ENCODE measurements at places on chromosomes 1 and 21.

GRCh38 chr1:36725151-36725550 lies 242.4 kb upstream of the CSF3R start:
- no peak for DNase-seq

GRCh38 chr1:41322835-41323234 lies 38.4 kb upstream of the FOXO6 start:
- no peak for DNase-seq

DNA sequence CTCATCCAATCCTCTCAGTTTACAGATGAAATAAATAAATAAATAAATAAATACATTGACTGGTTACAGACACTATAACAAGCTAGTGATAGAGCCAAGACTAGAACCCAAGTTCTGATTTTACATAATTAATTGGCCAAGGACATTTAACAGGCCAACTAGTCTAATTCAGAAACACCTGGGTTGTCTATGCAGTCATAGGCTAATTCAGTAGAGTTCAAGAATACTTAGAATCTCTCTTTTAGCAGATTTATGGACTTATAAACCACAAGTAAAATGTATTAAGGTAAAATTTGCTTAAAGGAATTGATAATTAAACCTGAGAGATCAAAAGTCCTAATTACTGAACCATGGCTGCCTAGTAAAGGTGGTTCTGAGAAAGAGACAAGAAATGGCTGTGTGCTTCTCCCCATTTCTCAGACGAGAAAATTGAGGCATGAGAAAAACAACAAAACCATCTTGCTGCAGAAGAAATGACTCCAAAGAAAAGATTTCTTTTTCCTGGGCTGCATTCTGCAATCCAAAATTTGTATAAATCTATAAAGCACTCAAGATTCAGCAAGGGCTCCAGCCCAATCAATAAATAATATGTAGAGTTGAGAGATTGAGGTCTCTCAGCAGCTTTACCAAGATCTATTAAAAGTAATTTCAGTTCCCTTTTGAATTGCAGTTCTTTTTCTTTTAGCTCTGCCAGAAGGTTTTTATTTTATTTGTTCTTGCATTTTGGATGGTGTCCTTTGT lies 98.3 kb downstream of the DUSP10 start:
- DNase-seq, result no peak

DNA sequence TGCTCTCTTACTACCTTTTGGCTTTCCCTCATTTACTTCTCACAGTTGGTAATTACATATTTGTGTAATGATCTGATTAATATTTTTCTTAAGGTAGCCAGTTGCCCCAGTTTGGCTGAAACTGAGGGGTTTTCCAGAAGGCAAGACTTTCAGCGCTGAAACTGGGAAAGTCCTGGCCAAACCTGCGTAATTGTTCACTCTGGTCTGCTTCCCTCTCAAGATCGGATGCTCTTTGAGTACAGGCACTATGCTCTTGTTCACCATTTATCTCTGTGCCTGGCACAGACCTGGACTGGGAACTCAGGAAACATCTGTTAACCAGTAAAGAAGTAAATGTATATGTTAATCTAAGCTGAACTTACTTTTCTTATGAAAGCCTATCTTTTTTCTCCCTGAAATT lies 209.6 kb upstream of the HOOK1 start:
- DNase-seq, result no peak

- no peak for DNase-seq
Measured at GRCh38 chr21:44933199-44933917, 6.5 kb upstream of the SLX9 start.

DNA sequence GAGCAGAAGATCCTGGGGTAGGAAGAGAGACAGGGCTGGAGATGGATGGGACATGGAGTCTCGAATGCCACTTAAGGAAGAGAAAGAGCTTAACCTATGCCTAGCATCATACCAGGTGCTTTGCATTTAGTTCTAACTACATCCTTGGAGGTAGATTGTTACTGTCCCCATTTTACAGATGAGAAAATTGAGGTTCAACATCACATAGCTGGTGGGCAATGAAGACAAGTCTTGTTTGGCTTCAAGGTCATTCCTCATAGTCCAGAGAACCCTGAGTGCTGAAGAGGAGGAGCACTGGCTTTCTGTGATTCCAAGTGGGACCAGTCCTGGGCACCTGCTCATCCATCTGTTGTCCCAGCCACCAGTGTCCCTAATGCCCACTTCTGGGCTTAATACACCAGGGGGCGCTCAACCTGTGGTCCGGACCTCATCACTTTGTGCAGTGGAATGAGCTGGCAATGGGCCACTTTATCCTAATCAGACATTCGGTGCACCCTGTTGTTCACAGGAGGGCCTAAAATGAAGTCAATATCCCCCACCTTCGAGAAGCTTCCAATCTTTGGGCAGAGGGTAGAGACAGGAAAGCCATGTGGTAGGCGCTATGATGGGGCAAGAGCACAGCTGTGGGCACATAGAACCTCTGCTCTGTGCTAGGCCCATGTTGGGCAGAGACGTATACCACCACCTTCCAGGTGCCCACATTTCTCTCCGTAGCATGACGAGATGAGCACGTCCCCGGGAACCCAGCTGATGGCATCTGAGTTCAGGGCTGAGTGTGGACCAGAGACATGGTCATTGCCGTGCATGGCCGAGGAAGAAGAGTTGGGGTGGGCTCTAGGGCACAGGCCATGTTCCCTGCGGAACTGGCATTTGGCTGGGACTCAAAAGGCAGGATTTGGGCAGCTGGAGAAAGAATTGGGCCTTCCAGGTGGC lies 9.2 kb downstream of the RPS6KA1 start:
- no peak for DNase-seq

- no peak for DNase-seq
Measured at GRCh38 chr1:77824694-77825093, 45.2 kb downstream of the MIGA1 start.

DNA sequence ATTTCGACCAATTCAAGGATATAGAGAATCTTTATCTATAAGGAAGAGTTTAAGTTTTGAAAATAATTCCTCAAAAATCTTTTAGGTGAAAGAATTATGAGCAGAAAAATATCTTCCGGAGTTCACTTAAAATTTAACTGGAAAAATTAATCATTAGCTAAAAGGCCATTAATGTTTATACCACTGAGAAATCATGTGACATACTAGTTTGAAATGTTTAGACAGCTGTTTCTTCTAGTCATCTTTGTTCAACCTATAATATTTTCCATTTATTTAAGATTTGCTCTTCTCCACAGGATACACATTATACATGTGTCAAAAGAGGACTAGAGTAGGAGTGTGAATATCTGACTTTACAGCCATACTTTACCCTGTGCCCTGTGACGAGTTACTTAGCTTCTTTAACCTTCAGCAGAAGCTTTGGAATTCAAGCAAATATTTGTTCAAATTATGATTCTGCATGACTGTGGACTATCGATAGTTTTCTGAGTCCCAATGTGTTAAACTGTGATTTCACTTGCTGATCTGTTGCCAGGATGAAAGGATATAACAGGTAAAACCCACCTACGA lies 374.8 kb downstream of the BRINP3 start:
- no peak for DNase-seq

DNA sequence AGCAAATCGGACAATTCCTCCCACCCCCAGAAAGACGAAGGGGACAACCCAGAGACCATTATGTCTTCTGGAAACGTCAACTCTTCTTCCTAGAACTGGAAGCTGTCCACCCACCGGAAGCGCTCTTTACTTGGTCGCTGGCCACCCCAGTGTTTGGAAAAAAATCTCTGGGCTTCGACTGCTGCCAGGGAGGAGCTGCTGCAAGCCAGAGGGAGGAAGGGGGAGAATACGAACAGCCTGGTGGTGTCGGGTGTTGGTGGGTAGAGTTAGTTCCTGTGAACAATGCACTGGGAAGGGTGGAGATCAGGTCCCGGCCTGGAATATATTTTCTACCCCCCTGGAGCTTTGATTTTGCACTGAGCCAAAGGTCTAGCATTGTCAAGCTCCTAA lies 3.2 kb downstream of the S1PR1 start:
- DNase-seq, result no peak

- no peak for DNase-seq
Measured at GRCh38 chr1:176885751-176886150, 278.8 kb downstream of the ASTN1 start.

DNA sequence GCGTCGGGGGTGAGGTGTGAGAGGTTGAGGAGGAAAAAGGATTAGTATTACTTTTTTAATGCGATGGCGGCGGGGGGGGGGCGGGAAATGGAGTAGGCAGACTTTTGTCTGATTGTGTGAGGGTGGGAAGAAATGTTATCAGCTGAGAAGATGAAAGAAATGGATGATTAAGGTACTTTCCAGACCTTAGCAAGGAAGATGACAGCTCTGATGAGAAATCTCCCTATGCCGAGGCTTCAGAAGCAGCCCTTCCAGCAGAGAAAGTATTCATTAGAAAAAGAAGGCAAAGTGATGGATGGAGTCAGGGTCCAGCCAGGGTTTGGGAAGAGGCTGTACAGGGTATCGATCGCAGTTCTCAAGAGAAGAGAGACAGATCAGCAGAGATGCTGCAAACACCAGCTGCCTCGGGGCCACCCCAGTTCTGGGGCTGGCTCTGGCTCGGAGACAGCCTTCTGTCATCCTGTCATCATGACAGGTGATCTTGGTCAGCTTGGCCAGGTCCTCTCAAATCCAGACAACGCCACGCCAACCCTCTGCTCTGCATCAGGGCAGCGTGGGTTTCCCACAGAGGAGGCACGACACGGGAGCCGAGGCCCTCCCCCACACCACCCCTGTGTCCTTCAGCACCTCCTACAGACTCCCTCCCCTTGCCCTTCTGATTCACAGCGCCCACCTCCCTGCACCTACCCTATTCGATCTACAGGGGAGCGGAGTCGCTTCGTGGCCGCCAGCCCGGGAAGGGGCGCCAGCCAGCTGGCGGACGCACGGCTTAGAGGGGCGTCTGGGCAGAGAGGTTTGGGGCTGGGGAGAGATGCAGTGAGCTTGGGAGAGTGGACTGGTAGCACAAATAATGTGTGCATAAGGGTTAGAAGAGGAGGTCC lies 674 bp upstream of the ATXN7L2 start:
- DNase-seq, result no peak

DNA sequence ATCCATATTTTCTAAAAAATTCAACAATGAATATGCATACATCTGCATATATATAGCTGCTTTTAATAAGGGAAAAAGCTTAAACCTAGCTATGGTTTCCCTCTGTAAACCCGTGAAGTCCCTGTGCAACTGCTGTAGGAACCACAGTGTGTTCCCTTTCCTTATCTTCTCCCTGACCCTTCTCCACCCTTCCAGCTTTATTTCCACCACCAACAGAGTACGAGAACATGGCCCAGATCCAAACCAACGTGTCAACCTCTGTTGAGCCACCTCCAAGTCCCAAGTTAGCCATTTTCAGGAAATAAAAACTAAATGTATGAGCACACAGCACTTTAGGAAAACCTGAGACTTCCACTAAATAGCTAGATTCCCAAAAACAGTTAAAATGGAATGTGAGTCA lies 20.3 kb downstream of the SUSD4 start:
- no peak for DNase-seq

DNA sequence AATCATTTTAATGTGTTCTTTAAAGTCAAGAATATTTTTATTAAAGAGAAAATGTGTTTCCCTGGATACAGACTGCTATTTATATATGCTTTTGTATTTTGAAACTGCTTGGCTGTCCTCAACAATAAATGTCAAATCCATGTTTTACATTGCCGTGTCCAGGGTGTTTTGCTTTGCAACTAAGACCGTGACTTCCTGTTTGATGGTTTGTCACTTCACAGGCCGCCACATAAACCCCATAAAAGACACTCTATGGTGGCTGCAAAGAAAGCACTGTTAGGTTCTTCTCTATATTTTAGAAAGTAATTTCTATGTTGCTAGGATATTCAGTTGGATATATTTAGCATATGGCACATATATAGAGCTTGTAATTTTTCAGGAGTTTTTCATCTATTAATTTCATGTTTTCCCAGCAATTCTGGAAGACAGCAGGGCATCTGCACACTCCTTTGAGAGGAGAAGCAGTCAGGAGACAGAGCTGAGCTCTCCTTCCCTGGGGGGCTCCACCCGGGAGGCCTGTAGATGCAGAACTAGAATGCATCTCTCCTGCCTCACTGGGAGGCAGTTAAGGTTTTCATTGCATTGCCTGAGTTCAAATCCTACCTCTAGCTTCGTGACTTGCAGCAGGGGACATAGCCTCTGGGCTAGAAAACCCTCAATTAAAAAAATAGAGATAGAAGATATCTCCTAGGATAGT lies 33.1 kb downstream of the PRDM2 start:
- no peak for DNase-seq

DNA sequence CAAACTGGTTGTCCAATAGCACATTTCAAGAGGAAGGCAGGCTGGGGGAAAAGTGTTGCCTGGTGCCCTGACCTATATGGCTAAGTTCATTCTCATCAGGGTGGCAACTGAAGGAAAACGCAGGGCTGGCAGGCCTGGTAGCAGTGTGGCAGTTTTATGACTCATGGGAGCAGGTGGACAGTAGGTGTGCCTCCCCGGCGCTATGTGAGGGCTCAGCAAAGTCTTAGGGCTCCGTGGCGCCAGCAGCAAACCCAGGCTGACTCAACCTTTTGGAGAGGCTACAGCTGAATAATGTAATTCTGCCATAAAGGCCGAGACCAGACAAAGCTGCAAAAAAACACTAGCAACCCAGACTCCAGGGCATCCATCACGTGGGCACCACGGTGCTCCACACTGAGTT lies 23.6 kb downstream of the GADD45A start:
- DNase-seq, result no peak

- DNase-seq, result no peak
Measured at GRCh38 chr1:221032637-221033280, 153.5 kb downstream of the HLX start.

- no peak for DNase-seq
Measured at GRCh38 chr1:167837326-167837725, 76.6 kb downstream of the ADCY10 start.

GRCh38 chr1:24254783-24255182 lies 64.4 kb upstream of the GRHL3 start:
- no peak for DNase-seq

GRCh38 chr1:56617141-56617540 lies 28.0 kb upstream of the PRKAA2 start:
- DNase-seq, result no peak

- DNase-seq, result no peak
Measured at GRCh38 chr1:26531651-26532131, 2.1 kb downstream of the RPS6KA1 start.

DNA sequence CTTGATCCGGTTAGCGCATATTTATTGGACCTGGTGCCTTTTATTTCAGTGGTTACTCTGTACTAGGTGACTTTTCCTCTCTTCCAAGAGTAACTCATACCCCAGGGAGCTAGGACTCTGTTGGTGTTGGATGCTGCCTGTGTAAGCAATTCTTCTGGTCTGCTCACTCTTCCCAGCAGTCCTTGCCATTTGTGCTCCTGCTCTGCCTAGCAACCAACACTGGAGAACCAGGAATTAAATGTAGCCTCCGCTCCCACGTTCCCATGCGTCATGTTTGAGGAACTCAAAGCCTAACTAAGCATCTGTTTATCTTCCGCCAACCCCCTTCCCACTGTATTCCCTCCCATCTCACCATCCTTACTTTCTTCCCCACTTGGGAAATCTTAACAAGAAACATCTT lies 65.7 kb upstream of the RAVER2 start:
- no peak for DNase-seq

- no peak for DNase-seq
Measured at GRCh38 chr1:79499541-79499940, 493.0 kb upstream of the ADGRL4 start.
